Stimulated activated CD4-positive, alpha-beta T cell treated with anti-CD3 and anti-CD28 coated beads, Interleukin-12 subunit alpha, Interleukin-12 subunit beta, amount 100 ng/mL, for 4 hours (primary cell): ENCODE measurements at places on chromosomes 7 and 10.

DNA sequence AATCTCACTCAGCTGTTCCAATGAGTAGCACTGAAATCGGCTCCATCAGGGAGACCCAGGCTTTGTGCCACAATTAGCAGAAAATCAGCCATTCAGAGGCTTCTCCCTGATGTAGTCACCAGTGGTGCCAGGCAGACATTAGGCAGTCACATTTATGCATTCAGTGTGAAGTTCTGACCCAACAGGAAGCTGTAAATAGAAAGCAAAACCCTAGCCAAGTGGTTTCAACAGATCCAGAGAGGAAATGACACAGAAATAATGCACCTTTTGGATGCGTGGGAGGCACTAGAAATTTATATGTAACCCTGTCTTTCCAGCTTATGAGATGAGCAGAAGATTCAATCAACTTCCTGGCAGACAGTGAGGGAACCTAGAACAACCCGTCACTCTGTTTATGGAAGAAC lies 186.4 kb downstream of the PDE1C start:
- no peak for DNase-seq

GRCh38 chr7:150435390-150436073 lies 14.9 kb upstream of the GIMAP8 start:
- no peak for DNase-seq

DNA sequence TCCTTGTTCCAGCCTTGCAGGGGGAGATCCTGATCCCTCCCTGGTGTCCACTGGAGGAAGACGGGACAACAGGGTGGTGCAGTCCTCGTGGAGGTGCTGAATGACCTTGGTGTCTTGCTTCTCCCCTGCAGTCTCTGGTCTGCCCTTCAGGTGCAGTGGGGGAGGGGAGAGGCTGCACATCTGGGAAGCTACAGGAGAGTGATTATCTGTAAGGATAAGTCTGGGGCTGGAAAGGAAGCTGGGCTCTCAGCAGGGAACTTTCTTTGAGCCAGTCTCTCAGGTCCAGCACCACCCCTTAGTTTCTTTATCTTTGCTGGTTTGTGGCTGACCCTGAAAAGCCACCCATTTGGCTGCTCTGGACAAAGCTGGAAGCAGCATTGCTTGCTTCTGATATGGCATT lies 275.6 kb downstream of the CCSER2 start:
- no peak for DNase-seq

GRCh38 chr7:49099587-49100326 lies 175.4 kb downstream of the CDC14C start:
- DNase-seq, result no peak

DNA sequence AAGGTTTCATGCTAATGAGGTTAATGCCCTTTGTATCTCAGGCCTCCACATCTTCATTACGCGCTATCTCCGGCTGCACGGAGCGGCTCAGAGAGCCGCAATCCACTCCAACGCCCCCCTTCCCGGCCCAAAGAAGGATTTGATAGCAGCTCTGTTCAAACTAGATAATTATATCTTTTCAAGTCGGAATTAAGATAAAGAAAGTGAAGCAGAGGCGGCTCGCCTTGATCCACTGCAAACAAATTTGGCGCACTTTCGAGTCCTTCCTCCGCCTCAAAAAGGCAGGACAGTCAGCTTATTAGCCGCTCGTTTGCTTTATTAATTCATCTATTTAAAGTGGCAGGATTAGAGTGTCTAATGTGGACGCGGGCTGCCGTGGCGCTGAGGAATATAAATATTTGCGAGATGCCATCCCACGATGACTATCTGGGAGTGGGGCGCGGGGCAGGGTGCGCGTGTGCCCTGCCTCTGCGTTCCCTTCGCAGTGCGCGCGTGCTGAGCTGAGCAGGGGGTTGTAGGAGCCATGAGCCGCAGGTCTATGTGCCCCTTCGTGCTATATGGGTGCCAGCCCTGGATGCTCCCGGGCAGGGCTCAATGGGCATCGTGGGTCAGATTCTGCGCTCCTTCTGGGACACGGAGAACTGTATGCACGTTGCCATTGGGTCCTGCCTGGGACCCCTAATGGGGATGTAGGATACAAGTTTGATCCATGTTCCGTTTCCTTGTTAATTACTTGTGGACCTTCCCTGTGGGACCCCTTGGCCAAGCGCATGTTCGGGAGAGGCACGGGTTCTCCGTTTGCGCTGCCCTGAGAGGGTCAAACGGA lies 9.0 kb downstream of the EMX2 start:
- no peak for DNase-seq

DNA sequence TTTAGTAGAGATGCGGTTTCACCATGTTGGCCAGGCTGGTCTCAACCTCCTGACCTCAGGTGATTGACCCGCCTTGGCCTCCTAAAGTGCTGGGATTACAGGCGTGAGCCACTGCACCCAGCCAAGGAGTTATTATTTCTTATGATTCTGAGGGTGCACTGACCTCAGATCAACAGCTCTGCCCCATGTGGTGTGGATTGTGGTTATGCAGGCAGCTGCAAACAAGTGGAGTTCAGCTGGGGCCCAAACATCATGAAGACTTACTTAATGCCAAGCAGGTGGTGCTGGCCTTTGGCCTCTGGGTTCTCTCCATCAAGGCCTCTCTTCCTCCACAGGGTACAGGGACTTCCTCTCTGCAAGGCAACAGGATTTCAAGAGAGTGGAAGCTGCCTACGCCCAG lies 45.1 kb upstream of the OPTN start:
- no peak for DNase-seq

GRCh38 chr7:68691261-68692216 lies 906.7 kb upstream of the AUTS2 start:
- DNase-seq, result no peak

GRCh38 chr7:49623943-49624342 lies 149.5 kb upstream of the VWC2 start:
- no peak for DNase-seq

GRCh38 chr7:116502201-116503096 lies 2.9 kb downstream of the CAV2 start:
- DNase-seq, result no peak
